ENCODE measurements at places on chromosomes 5 and 9.

- DNase-seq = no peak
These were observed 11.3 kb downstream of the GTF3C4 start for GRCh38 chr9:132681561-132681960.

GRCh38 chr9:34262971-34263370, 66.1 kb downstream of the KIF24 start:
- DNase-seq = no peak

DNA sequence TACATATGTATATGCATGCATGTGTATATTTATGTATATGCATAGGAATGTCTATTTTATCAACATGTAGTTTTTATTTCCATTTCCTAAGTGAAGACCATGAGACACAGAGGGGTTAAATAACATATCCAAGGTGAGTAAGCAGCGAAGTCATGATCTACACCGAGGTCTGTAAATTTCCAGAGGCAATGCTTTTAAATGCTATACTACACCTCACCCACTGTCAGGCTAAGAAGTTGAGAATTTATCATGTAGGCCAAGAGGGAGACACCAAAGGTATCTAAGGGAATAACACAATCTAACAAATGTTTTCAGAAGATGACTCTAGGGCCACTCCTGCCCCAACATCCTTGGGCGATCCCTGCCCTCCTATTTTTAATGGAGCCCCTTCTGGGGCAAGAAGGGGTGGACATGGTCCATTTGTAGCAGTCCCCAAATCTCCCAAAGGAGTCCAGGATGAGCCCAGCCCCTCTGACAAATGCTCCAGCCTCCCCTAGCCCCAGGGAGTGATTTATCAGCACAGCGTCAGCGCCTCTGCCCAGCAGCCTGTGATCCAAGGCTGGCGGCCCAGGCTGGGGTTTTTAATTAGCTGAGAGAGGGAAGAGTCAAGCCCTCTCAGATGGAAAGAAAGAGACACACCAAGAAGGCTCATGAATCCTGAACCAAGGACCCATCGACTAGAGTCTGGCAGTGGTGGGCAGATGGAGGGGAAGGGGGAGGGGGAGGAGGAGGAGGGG, 339.9 kb downstream of the ASTN2 start:
- no peak for DNase-seq

DNA sequence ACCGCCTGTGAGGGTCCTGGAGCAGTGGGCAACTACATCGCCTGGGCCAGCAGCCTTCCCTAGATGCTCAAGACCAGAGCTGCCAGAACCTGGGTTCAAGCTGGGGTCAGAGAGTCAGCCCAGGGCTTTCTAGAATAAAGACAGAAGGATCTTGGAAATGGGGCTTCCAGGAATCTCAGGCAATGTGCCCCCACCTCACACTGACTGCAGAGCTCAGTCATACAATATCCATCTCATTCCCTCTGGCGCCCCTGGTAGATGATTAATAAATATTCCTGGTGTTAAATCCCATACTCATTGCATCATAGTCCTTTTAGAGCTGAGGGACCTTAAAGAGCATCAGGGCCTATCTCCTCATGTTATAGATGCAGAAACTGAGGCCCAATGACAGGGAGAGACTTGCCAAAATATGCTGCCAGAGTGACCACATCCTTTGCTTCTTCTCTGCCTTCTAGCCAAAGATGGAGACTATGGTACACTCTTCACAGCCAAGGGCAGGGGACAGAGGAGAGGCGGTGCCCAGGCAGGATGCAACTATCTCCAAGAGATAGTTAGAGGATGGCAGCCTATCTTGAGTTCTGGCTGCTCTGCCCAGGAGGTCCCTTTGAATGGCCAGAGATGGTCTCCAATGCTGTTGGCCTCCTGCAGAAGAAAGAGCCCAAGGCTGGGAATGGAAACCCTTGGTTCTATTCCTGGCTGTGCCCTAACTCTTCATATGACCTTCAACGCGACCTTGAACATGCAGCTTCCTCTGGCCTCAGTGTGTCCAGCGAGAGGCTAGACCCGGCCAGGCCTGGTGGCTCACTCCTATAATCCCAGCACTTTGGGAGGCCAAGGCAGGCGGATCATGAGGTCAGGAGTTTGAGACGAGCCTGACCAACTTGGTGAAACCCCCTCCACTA, 36.2 kb upstream of the IL17B start:
- DNase-seq = no peak

- peak; percentile 69 for DNase-seq
These were observed 126.4 kb downstream of the RGS3 start for GRCh38 chr9:113589890-113590289.

- DNase-seq = no peak
These were observed 523 bp downstream of the EPB41L4B start for GRCh38 chr9:109320331-109320741.

GRCh38 chr5:141322261-141322660, 1.7 kb upstream of the TAF7 start:
- no peak for DNase-seq

- no peak for DNase-seq
These were observed 56.7 kb upstream of the CARTPT start for GRCh38 chr5:71662381-71662780.

- DNase-seq = no peak
These were observed 42.7 kb downstream of the SV2C start for GRCh38 chr5:76125888-76126287.

GRCh38 chr9:98521141-98521540, 187.6 kb downstream of the GABBR2 start:
- DNase-seq = peak; percentile 87

- DNase-seq = no peak
These were observed 83.5 kb downstream of the TMEM174 start for GRCh38 chr5:73256462-73256861.

All from AG10803 (cell line).